ENCODE measurements at places on chromosomes 12 and 14. TPM values are rescaled to one million over a fixed set of nuclear protein-coding genes. Genes with fewer than 3 reads are reported as not detected.
A peak's percentile ranks its signal among the peaks of the same experiment; 100 is the strongest.

GRCh38 chr14:105883066-105884005 is 357.0 kb downstream of the TMEM121 start:
- H3K4me3 ChIP-seq: no peak overlapping the region
- DNase-seq: peak; percentile 77
- H3K36me3 ChIP-seq: no peaks in the 10 kb centered on the region
- no peaks in the 10 kb centered on the region for H3K4me1 ChIP-seq

DNA sequence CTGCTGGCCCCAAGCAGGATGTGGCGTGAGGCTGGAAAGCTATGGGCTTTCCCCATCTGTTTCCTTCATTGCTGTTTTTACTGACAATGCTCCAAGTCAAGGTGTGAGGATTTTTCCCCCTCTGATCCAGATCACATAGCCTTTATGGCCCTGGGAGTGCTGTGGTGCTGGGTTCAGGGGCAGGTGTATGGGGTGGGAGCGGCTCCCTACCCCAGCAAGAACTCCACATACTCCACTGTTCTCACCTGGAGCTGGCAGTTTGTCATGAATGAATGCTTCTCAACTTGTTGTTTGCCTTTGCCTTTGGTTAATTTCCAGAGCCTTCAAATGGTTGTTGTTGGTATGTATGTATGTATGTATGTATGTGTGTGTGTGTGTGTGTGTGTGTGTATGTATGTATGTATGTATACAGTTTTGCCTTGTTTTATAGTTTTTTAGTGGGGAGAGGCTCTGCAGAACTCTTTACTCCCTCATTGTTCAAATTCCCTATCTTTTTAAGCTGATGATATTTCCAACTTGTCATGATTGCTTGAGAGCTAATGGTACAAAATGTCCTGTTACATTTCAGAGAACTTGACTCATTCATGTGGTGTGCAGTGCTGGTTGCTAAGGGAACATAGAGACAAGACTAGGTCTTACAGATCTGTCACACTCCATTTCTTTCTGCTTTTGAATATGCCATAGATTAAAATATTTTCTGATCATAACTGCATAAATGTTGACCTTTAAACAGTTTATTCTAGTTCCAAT is 36.6 kb upstream of the ASPG start:
- no peaks in the 10 kb centered on the region for H3K4me1 ChIP-seq
- H3K4me3 ChIP-seq: no peak overlapping the region
- DNase-seq: no peak

DNA sequence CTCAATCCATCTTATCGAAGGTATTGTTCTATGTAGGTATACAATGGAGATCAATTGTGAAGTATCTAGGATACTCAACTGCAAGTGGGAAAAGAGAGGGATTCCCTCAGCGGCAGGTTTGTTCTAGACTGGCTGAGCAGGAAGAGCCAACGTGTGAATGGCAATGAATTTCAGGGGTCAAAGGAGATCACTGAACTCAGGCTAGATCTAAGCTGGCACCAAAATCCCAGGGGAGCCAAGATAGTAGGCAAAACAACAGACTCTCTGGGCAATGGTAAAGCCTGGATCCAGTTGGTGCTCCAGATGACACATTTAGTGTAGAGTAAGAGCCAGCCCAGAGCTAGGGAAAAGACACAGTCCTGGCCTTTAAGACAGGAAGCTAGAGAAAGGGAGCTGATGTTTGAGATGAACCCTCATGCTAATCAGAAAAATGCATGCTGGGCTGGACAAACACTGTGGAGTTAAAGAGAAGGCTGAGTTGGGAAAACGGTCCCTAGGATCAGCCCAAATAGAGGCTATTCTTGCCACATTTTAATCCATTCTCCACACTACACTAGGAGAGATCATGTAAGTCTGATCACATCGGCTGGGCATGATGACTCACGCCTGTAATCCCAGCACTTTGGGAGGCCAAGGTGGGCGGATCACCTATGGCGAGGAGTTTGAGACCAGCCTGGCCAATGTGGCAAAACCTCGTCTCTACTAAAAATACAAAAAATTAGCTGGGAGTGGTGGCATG is 45.6 kb downstream of the EFCAB11 start:
- no peaks in the 10 kb centered on the region for H3K27me3 ChIP-seq
- DNase-seq: no peak
- no peak overlapping the region for H3K4me3 ChIP-seq
- peaks cover 39% of the 10 kb centered on the region for H3K4me1 ChIP-seq
- H3K27ac ChIP-seq: peak overlapping the region; percentile 45

Gene SPTB
- 0.26 TPM for total RNA-seq

Gene OAS3
- not detected for total RNA-seq

DNA sequence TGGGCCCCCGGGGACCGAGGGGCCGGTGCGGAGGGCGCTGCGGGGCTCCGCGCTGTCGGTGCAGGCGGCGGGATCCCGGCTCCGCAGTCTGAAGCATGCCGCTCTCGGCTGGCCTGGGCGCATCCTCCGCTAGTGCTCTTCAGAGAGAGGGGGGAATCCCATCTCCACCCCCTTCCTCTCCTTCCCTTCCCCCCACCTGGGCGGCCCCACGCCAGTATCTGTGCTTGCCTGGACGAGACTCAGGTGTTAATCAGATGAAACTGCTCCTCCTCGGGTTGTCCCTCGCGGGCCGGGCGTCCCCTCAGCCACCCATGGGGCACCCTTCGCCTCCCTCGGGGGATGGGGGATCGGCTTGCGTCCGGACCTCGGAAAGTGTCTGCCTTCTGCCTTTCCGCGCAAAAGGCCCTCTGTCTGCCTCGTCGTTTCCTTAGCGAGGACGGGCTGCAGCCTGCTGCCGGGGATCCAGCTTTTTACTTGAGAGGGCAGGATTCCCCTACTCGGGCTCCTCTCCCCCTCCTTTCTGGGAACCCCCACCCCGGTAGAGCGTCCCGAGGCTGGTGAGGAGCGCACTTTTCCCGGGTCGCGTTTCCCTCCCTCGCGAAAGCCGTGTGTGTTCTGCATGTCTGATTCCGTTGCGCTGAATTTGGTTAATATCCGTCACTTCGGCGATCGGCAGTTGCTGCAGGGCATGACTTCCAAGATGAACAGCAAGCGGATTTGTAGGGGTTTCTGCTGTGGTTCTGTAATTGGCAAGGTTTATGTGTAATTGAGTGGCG is 1.1 kb downstream of the GPHN start:
- H3K4me3 ChIP-seq: peak overlapping the region; percentile 92
- peaks cover 16% of the 10 kb centered on the region for H3K4me1 ChIP-seq
- peak overlapping the region; percentile 72 for H3K27ac ChIP-seq
- H3K36me3 ChIP-seq: no peaks in the 10 kb centered on the region
- DNase-seq: peak; percentile 85

Gene ITGA7
- 5.7 TPM for total RNA-seq

DNA sequence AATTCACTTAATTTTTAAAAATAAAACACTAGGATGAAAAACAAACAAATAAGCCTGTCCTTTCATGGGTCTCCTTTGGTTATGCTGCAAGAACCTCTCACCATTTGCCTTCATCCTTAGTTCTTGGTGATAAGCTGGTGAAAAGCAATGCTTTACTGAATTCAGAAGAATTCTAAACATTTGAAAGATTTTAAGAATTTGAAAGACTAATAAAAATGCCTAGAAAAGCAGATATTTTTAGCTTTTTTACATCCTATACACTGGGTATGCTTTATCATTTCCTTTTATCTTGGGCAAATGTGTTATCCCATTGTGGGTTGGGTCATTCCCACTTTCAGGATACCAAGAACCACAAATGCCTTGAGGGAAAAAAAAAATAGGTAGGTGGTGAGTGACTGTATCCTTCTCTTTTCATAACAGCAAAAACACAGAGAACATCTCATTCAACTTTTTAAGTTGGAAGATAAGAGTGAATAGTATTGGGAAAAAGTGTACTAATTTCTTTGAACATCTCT is 197.1 kb upstream of the ABCD2 start:
- no peak for DNase-seq
- no peak overlapping the region for H3K4me3 ChIP-seq
- no peaks in the 10 kb centered on the region for H3K36me3 ChIP-seq
- H3K27ac ChIP-seq: no peak overlapping the region
- no peaks in the 10 kb centered on the region for H3K27me3 ChIP-seq

Gene TEP1
- 38.0 TPM for total RNA-seq

Gene CCDC88C
- total RNA-seq: 1.1 TPM

GRCh38 chr14:88030892-88031291 is 26.0 kb downstream of the GPR65 start:
- no peaks in the 10 kb centered on the region for H3K36me3 ChIP-seq
- no peak overlapping the region for H3K4me3 ChIP-seq
- no peak for DNase-seq
- H3K27me3 ChIP-seq: peaks cover 9% of the 10 kb centered on the region

- H3K4me1 ChIP-seq: no peaks in the 10 kb centered on the region
- H3K27ac ChIP-seq: no peak overlapping the region
- no peak for DNase-seq
- H3K36me3 ChIP-seq: peaks cover 32% of the 10 kb centered on the region
- H3K27me3 ChIP-seq: no peaks in the 10 kb centered on the region
- H3K4me3 ChIP-seq: no peak overlapping the region
Measured at GRCh38 chr14:30681752-30682355, 59.7 kb downstream of the SCFD1 start.

GRCh38 chr14:95174184-95174792 is 17.0 kb upstream of the DICER1 start:
- H3K4me3 ChIP-seq: no peak overlapping the region
- no peaks in the 10 kb centered on the region for H3K36me3 ChIP-seq
- no peaks in the 10 kb centered on the region for H3K27me3 ChIP-seq

DNA sequence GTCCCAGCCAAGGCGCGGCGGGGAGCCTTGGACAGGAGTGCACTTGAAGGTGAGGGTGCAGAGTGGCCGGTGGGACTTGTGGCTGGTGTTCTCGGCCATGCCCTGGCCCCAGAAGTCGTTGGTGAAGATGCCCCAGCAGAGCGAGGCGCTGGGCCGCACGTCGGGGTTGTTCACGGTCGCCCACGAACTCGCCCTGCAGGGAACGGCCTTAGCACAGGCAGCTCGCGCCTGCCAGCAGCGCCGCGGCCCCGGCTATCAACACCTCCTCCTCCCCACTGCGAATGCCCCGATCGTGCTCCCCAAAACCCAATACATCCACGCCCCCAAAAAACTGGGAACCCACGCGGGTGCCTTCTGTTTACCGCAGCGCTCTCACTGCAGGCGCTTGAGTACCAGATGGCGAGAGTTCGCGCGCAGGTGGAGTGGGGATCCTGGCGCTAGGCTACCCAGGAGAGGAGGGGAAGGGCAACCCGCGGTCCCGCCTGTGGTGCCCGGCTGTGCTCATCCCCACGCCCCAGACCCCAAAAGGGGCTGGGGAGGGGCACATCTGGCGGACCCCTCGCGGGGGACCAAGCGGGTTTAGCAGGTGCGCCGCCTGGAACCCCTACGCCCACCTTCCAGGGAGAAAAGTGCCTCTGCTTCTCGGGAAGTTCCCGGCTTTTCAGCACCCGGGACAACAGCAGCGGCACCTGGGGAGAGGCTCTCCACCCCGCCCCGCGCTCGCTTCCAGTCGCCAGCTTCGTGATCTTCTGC is 386.3 kb upstream of the TMTC1 start:
- no peak overlapping the region for H3K27ac ChIP-seq
- no peak for DNase-seq
- no peak overlapping the region for H3K4me3 ChIP-seq
- no peaks in the 10 kb centered on the region for H3K27me3 ChIP-seq
- H3K36me3 ChIP-seq: no peaks in the 10 kb centered on the region

DNA sequence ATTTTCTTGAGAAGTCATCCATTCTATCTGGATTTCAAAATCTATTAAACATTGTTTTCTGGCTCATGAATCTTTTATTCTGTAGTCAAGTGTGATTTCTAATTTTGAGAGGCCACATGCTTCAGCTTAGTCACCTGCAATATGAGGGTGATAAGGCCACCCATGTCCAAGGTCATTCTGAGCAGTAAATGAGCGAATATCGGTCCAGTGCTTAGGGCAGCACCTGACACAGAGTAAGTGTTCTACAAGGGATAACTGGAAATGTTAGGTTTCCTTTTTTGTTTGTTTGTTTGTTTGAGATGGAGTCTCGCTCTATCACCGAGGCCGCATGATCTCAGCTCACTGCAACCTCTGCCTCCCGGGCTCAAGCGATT is 34.2 kb downstream of the AACS start:
- no peak overlapping the region for H3K27ac ChIP-seq
- H3K4me1 ChIP-seq: no peaks in the 10 kb centered on the region
- H3K4me3 ChIP-seq: no peak overlapping the region
- DNase-seq: no peak

Gene CPNE6
- not detected for total RNA-seq

All from osteocyte (in vitro differentiated cells).